Erythroblast (primary cell): ENCODE measurements at places on chromosomes 3 and 15.

GRCh38 chr3:157104928-157105652 lies 54.9 kb downstream of the CCNL1 start:
- DNase-seq: no peak

GRCh38 chr3:123713211-123713610 lies 128.4 kb upstream of the HACD2 start:
- no peak for DNase-seq

DNA sequence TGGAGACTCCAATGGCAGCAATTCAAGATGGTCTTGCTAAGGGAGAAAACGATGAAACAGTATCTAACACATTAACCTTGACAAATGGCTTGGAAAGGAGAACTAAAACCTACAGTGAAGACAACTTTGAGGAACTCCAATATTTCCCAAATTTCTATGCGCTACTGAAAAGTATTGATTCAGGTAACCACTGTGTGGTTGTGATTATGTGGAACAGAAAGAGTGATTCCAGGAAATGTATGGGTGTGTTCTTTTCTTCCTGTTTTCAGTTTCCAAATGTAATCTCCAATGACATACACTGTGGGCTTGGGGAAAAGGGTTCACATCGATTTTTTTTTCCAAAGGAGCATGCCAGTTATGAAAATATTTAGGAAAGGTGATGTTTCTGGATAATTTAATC lies 10.9 kb downstream of the SCG3 start:
- DNase-seq: no peak

GRCh38 chr3:33883538-33883950 lies 85.1 kb downstream of the PDCD6IP start:
- DNase-seq: peak; percentile 70

- no peak for DNase-seq
Observed at GRCh38 chr3:89300526-89300925, 193.1 kb downstream of the EPHA3 start.

- peak; percentile 32 for DNase-seq
Observed at GRCh38 chr3:42014921-42015533, 53.1 kb upstream of the ULK4 start.
